Astrocyte of the spinal cord (primary cell): ENCODE measurements at places on chromosomes 16 and 17.

- DNase-seq = no peak
These were observed 254.5 kb upstream of the ELAC2 start for GRCh38 chr17:13272296-13272695.

DNA sequence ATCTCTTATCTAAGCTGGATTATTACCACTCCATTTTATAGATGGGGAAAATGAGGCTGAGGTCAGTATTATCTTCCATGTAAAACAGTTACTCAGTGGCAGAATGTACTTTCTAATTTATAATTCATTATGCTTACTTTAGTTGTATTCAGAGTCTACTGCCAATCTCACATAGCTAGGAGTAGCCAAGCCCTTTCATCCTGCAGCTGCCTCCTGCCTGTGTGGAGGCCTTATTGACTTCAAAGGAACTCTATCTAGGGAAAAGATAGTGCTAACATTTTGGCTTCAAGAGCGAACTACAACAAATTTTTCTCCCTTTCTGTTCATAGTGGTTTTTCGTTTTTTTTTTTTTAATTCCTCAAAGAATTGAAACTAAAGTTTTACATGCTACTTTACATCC, 12.9 kb downstream of the RPGRIP1L start:
- DNase-seq = no peak

DNA sequence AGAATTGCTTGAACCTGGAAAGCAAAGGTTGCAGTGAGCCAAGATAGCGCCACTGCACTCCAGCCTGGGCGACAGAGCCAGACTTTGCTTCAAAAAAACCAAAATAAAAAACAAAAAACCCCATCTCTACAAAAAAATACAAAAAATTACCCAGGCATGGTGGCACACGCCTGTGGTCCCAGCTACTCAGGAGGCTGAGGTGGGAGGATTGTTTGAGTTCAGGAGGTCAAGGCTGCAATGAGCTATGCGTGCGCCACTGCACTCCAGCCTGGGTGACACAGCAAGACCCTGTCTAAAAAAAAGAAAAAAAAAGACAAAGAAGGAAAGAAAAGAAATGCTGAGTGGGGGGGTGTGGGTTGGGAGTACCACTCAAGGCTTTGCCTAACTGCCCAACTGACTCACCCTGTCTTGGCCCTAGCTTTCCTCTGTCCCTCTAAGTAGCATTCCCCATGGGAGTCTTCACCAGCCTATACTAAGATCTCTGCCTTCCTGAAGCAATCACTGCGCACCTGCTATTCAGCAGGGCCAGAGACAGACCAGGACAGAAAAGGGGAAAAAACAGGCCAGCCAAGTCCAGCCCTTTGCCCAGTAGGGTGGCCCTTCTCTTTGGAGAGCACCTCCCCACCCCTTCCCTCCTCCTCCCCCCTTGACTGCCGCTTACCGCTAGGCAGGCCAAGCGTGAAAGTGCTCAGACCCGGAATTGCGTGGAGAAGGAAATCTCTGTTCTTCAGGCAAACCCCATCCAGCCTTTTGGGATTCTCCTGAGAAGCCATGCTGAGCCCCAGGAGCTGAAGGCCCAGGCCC, 45.8 kb downstream of the RTN4RL1 start:
- no peak for DNase-seq

- peak; percentile 70 for DNase-seq
These were observed 154.4 kb downstream of the FOXL1 start for GRCh38 chr16:86732621-86733295.

DNA sequence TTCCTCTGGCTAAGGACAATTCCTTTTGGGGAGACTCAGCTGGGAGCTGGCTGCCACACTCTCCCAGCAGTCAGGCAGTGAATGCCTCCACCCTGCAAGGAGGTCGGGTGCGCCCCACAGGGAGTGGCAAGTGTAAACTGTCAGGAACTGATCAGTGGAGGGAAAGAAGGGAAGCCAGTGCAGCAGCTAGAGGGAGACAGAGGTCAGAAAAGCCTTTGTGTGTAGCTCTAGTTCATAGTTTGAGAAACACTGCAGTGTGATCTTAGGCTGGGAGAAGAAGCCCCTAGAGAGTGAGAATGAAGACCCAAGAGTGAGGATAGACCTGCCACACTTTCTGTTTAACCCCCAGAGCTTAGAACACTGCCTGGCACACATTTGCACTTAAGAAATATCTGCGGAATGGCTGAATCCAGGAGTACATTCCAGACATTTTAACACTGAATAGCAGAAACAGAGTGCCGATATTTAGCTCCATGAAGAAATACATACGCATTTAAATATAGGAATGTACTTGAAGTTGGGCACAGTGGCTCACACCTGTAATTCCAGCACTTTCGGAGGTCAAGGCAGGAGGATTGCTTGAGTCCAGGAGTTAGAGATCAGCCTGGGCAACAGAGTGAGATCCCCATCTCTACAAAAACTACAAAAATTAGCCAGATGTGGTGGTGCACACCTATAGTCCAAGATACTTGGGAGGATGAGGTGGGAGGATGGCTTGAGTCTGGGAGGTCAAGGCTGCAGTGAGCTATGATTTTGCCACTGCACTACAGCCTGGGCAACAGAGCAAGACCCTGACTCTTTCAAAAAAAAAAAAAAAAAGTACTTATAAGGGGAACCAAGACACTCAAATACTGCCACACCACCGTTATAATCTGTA, 11.1 kb upstream of the SLC5A11 start:
- peak; percentile 41 for DNase-seq

DNA sequence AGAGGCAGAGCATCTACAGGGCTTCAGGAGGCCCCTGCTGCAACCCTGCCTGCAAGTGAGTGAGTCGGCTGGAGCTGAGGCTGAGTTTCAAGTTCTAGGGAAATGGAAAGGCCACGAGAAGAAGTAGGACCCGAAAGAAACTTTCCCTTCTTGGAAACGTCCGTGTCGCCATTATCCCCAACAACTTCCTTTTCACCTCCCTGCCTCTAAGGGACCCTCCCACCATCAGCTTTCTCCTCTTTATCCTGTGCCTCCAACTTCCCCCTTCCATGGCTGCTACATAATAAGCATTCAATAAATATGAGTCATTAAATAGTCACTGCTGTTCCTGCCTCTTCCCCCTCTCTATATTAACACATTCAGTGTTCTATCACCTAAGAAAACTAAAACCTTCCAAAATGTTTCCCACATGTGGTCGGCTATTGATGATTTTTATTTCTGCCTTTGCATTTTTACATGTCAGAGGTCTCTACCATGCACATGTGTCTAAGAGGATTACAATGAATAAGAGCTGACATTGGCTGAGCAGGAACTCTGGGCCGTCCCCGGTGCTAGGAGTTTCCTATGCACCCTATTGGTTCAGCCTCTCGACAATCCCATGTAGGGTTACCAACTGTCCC, 115.9 kb upstream of the TNRC6C start:
- DNase-seq = peak; percentile 56

DNA sequence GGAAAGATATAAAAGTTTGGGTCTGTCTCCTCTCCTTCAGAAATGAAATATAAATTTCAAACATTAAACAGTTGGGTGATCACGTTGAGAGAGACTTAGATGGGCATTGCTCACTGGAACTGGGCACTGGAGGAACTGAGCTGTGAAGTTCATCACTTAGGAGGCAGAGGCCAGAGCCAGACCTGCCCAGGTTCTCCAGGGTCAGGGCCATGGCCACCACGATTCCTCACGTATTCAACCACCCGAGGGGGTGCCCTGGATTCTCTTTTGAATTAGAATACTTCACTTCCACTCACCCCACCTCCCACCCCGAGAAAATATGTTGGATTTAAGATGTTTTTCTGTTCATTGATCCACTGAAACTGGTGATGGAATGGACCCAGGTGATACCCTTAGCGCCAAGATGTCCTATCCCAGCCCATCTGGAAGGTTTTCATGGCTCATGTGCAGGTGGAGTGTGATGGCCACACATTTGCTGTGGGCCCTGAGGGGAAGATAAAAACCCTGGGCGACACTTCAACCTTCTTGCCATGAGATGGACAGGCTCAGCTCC, 6.1 kb downstream of the PRR29 start:
- DNase-seq = no peak

- DNase-seq = no peak
These were observed 35.9 kb downstream of the CBFA2T3 start for GRCh38 chr16:88940862-88941817.

DNA sequence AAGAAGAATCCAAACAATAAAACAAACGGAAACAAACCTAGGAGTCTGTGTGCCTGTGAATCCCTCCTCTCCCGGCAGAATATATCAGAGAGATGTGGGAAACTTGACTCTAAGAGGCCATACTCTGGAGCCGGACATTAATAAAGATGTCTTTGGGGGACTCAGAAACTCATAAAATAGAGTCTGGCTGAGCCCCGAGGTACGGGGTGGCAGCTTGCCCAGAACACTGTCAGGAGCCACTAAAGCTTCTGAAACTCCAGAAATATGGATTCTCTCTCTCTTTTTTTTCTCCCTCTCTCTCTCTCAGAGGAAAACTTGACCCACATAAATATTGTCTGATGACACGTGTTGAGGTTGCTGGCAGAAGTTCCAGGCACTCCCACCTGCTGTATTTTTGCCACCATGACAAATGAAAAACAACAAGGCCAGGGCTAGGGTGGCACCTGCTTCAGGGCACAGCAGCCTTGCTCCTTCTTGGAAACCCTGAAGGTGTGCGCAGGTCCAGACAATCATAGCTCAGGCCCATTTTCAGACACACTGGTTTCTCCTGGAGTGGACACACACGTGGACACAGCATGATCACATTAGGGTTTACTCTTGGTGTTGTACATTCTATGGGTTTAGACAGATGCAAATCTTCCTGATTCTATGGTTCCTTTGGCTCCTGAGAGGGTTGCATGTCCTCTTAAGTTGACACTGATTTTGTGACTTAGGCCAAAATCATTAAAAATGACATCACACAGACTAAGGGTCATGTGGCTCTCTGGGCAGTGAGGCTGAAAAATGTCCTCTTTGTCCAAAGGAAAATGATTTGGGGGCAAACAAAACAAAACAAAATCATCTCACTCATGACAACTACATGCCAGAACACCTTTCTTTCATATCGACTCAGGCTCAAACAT, 282.6 kb upstream of the IRX3 start:
- no peak for DNase-seq

GRCh38 chr17:79836972-79837887, 2.0 kb downstream of the CBX4 start:
- peak; percentile 62 for DNase-seq

GRCh38 chr16:58500430-58501241, 693 bp downstream of the NDRG4 start:
- no peak for DNase-seq

- no peak for DNase-seq
These were observed 5.1 kb upstream of the HEXIM1 start for GRCh38 chr17:45143094-45143670.

DNA sequence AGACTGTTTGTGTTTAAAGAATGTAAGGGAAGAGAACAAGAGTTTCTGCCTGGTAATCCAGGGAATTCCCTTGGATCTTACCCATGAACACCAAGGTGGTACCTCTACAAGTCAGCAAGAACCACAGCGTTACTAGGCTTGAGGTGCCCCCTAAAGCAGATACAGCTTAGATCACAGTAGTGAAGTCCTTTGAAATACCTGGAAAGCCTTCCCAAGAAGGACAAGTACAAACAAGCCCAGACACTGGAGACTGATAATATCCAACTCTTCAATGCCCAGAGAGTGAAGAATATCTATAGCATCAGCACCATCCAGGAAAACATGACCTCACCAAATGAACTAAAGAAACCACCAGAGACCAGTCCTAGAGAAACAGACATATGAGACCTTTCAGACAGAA, 3.8 kb upstream of the APPBP2 start:
- DNase-seq = no peak

GRCh38 chr16:24005577-24005976, 169.8 kb downstream of the PRKCB start:
- no peak for DNase-seq

DNA sequence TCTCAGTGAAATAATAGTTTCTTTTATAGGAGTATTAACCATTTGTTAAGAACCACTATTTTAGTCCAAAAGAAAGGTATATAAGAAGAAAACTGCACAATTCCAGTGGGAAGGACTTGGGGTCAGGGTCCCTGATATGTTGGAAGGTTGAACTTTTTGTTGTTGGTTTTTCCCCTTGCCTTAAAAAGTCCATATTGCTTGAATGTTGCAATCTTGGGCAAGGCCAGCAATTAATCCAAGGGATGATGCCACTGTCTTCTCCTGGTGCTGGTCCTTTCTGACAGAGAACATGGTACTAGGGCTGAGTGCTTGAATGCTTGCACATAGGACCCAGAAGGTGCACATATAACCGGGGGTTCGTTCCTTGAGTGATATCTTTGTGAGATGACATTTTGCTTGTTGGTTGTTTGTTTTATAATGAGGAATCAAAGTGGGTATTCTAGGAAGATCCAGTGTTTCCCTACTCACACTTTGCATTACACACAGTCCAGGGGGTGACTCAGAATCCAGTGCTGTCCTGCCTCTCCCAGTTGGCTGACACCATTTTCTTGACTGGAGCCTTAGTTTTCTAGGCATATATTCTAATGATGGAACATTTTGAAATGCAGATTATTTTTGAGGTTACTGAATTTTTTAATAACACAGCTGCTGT, 54.9 kb downstream of the SIAH1 start:
- DNase-seq = no peak

GRCh38 chr17:69870091-69870530, 204.9 kb upstream of the KCNJ16 start:
- DNase-seq = peak; percentile 88
